ENCODE measurements at places on chromosomes 12 and 14.

DNA sequence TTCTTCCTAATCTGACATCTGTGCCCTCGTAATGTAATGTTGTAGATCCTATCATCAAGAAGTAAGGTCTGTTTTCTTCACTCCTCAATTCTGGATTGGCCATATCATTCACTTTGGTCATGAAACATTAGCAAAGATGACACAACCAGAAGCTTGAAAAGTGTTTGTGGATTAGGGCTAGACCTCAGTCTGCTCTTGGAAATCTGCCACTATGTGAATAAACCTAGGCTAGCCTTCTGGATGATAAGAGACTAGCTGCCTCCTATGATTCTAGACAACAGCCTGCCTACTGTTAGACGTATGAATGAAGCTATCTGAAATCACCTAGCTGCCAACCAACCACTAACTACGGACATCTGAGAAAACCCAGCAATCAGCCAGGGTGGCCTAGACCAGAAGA lies 38.7 kb upstream of the LYZ start:
- DNase-seq: no peak

DNA sequence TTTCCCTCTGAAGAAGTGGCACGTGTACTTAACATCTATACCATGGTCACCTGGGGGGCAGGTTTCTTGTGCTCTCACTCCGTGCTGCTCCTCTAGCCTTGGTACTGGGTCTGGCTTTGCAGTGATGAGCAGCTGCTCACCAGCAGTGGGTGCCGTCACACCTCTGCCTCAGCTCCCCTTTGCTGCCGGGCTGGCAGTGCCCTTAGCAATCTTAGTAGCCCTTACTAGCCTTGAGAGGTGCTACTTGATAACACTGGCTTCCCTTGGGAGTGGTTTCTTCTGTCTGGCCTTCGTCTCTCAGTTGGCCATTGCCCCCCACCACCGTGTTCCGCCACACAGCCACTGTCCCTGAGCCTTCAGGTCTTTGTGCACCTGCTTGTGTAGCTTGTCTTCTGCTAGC lies 22.6 kb downstream of the KLC1 start:
- no peak for DNase-seq

DNA sequence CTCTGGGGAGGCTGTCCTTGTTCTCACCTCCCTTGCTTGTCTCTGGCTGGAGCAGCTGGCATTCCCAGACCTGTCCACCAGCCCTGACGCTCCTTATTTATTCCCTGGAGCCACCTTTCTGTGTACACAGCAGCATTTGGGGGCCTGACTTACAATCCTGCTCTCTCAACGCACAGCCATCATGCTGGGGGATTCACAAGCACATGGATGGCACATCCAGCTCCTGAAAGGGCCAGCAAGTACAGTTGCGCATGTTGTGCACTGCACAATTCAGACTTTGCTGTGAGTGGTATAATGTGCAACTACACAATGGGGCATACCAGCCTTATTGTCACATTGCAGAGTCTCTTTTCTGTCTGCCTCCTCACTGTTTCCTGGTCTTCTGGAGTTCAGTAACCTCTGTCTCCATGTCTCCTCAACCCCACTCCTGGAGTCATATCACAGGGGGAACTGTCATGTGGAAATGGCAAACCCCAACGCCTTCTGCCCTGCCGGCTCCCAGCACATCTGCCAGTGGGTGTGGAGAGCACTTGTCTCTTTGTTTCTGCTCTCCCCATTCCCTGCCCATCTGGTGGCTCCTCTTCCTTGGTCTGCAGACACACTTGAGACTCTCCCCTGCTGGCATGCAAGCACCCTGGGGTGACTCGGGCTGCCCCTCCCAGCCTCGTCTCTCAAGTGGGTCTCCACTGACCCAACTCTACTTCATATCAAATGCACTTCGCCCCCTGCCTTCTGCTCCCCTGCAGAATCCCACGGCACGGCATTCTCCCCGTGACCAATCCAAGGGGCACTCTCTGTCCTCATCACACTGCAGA lies 41.2 kb upstream of the MEG3 start:
- DNase-seq: no peak

DNA sequence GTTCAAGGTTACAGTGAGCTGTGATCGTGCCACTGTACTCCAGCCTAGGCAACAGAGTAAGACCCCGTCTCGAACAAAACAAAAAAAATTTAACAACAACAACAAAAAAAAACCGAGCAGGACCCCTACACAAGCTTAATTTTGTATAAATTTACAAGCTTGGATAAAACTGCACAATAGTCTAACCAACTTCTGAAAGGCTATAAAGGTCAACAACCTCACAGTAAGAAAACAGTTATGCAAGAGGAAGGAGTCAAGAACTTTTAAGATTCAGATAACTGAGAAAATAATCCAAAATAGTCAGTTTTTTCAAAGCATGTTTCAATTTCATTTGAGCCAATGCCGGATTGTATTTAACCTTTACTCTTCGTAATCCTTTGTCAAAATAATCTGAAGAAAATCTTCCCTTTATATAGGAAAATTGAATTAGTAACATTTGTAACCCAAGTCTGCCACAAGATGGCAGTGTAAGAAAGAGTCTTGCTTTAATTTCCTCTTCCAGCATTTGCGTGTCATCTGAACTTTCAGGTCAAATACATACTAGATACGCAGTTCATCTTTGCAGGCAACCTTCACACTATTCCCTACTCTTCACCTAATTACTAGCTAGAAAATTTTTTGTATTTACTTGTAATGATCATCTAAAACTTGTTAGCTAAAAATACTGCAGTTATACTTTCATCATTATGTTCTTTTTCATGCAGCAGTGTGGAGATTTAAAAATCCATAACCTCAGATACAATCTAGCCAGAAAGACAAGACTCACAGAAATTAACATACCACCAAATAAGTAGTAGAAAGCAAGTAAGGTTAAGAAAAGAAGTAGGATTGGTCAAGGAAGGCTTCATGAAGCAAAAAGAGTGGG lies 5.8 kb downstream of the CCNB1IP1 start:
- DNase-seq: peak; percentile 62

GRCh38 chr14:72557671-72558070 lies 336.2 kb downstream of the DPF3 start:
- DNase-seq: no peak

DNA sequence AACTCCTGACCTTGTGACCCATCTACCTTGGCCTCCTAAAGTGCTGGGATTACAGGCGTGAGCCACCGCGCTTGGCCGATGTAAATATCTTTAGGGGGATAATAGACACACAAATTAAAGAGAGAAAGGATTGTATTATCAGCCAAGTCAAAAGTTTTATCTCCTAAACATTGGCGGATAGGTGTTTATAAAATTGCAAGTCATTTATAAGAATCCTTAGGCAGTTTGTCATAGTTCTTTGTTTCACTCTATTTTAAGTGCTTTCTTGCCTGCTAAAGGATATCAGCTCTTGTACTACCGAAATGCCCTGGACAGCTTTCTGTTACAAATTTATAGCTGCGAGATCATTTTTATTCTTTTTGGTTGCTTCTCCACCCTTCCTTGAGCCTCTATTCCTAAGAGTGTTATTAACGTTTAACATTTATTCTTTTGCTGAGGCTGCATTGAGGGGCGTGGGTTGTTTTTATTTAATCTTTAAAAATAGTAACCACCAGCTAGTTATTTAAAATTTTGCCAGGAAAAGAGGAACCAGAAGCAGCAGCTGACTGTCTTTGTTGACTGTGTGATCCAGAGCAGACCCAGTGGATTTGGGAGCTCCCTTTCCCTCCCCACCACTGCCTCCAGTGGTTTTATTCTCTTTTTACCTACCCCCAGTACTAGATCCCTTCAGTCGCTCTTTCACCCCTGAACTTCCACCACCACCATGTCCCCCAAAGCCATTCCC lies 106.4 kb downstream of the DIP2B start:
- DNase-seq: no peak

DNA sequence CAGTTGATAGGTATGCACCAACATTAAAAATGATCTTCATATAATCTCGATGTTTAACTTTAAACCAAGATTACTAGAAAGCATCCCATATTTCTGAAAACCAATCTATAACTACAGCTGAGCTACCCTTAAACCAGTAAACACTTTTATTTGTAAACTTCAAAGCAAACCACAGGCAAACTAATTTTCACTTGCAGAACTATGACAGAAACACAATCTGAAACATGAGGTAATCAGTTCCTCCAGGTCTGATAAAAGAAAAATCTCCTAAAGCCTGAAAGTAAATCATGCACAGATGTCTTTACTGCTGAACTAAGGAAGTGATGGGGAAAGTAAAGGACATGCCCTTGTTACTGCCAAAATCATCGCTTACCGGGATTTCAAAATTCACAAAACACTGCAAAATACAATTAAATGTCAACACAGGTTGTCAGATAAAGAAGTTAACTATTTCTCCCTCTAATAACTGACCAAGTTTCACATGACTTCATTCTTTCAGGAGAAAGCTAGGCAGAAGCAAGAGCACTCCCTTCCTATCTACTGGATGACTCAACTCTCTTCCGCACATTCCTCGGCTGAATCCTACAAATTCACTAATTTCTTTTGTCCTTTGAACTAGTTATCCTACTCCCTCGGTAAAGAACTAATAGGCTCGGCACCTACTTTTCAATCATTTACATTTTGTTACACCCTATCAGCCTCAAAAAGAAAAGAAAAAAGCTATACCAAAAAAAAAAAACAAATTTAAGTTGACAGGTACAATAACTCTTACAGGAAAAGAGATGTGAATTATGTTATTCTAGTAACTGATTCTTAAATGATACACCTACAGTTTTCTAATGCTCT lies 1.4 kb downstream of the EEA1 start:
- peak; percentile 33 for DNase-seq

DNA sequence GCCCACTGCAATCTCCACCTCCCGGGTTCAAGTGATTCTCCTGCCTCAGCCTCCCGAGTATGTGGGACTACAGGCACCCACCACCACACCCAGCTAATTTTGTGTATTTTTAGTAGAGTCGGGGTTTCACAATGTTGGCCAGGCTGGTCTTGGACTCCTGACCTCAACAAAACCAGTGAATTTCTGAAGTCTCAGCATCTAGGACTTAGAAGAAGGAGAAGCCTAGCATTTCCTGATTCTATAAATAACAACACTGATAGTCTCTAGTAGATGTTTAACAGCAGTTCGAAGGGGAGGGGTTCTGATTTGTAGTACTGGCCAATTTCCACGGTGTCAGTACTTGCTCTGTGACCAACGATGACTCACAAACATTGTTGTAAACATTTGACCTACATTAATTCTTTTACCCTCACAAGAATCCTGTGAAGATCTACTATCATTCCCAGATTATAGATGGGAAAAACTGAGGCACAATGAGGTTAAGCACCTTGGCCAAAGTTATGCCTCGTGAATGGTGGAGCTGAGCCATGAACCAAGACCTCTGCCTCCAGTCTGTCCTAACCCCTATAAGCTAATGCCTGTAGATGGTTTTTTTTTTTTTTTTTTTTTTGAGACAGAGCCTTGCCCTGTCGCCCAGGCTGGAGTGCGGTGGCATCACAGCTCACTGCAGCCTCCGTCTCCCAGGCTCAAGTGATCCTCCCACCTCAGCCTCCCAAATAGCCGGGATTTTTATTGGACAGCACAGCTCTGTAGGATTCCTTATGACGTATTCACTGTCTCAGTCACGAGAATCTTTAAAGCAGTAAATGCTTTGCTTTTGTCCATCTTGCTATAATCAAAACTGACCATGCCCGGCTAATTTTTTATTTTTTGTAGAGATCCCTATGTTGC lies 5.2 kb downstream of the P2RX4 start:
- DNase-seq: no peak

DNA sequence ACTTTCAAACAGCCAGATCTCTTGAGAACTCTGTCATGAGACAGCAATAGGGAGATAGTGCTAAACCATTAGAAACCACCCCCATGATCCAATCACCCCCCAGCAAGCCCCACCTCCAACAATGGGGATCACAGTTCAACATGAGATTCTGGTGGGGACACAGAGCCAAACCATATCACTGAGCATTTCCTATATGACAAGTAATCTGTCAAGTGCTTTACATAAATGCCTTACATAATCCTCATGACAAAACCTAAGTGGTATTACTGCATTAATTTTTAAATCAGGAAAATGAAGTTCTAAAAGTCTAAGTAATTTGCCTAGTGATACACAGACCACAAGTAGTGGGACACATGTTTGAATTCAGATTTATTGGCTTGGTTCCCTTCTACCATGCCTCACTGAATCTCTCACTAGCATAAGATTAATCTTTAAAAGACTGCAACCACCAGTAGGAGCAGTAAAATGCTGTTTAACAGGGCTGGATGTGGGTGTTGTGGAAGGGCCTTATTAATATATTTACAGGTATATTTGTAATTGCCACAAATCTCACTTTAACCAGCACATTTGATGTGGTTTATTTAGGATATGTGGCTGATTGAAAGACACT lies 323.1 kb upstream of the FBXO33 start:
- DNase-seq: no peak

- no peak for DNase-seq
Observed at GRCh38 chr12:6567112-6567670, 900 bp downstream of the NOP2 start.

GRCh38 chr14:101181446-101182313 lies 278.2 kb upstream of the RTL1 start:
- peak; percentile 16 for DNase-seq
